ENCODE measurements at places on chromosomes 1 and 21.

DNA sequence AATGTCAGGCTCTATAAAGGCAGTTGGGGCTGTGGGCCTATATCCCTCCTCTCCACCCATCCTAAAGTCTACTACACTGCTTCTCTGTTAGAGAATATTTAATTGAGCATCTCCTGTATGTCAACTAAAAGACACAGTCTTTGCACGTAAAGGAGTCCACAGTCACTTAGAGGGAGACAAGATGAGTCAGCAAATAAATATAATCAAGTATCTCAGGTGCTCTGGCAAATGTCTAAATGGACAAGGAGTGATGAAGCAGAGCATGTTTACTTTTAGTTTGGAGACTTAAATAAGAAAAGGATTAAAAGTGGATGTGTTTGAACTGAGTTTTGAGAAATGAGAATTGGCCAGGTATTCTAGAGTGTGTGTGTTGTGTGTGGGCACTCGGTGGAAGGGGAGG, 41.8 kb upstream of the RAP1A start:
- DNase-seq, result no peak

DNA sequence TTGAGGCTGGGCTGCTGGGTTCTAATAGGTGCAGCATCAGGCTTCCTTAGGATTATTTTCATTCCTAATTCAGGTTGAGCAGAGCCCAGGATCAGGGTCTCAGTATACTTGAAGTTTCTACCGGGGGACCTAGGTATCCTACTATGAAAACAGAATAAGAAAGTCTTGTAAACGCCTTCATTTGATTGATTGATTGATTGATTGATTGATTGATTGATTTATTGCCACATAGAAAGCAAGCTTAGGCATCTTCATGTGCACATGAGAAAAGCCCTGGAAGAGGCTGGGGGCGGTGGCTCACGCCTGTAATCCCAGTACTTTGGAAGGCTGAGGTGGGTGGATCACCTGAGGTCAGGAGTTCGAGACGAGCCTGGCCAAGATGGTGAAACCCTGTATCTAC, 97.4 kb upstream of the BMP8A start:
- no peak for DNase-seq

GRCh38 chr1:29563092-29563491, 326.8 kb downstream of the PTPRU start:
- no peak for DNase-seq

DNA sequence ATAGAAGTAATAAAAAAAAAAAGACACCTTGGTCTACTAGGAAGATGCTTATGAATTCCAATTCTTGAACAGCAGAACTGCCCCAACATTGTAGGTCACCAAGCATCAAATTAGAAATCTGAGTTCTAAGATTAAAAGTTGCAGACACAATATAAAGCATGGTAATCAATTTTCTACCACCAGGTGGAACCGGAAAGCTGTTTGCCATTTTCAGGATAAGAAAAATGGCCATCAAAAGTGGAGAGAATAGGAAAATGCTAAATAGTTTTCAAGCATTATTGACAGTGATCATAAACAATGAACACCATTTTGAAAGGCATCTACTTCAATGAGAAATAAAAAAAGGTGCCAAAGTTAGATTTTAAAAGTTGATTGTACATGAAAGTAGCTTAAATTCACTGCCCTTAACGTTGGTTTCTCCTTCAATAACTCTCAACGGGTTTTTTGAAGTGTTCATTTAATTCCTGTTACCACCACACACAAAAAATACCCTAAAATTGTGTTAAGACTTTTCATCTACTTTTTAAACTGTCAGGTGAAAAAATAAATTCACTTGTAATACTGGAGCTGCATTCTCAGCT, 252.9 kb downstream of the KCNT2 start:
- DNase-seq, result peak; percentile 9

DNA sequence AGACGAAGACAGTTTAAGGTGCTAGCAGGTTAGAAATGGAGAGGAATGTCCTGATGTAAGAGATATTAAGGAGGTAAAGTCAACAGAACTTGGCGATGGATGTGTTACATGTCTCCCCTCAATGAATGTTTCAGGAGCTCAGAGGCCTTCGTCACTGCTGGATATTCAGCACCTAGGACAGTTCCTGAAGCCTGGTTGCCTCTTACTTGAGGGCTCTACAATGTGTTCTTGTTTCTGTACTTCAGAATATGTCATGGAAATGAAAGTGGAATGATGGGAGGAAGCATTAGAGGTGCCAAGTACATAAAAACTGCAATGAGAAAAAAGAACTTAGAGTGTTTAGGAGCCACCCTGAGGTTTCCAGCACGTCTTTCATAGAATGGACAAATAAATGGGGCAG, 17.7 kb downstream of the TNR start:
- DNase-seq, result peak; percentile 29

DNA sequence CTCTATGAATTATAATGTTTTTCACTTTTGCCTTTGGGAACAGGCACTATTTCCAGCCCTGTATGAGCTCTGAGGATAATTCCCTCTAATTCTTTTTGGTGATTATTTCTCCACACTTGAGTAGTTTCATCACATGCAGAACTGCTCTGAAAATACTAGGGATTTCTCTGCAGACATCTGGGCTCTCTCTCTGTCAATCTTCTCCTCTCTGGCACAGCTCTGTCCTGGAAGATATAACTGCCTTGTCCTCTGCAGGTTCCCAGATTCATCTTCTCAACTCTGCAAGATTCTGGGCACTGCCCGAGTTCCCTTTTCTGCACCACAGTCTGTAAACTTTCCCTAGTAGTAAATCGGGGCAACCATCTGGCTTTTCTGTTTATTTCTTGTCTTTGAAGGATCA, 131.3 kb upstream of the FMN2 start:
- no peak for DNase-seq

GRCh38 chr1:9395018-9395417, 102.3 kb downstream of the SPSB1 start:
- DNase-seq, result no peak

GRCh38 chr1:20666146-20666545, 5.0 kb upstream of the DDOST start:
- DNase-seq, result no peak

- DNase-seq, result peak; percentile 67
Measured at GRCh38 chr1:225508538-225509375, 80.9 kb upstream of the LBR start.

DNA sequence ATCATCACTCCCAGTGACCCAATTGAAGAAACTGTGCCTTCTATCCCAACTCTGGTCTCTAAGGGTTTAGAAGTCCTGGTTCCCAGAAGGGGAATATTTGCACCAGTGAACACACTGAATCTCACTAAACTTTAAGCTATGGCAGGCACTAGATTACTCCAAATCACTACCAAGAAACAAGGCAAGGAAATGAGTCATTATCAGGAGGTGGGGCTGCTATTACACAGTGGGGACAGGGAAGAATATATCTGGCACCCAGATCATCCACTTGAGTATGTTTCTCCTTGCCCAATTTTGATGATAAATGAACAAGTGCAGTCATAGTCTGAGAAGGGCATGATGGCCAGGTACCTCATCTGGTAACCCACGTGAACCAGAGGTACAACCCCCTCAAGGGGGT, 7.0 kb downstream of the MRPL9 start:
- peak; percentile 25 for DNase-seq

DNA sequence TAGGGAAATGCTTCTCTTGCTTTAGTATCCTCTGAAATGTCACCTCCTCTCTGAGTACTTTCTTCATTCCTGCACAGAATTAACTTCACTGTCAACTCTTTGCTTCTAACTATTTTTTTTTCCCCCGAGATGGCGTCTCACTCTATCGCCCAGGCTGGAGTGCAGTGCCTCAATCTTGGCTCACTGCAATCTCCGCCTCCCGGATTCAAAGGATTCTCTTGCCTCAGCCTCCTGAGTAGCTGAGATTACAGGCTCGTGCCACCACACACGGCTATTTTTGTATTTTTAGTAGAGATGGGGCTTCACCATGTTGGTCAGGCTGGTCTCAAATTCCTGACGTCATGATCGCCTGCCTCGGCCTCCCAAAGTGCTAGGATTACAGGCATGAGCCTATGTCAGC, 1.4 kb upstream of the PLPP3 start:
- no peak for DNase-seq

DNA sequence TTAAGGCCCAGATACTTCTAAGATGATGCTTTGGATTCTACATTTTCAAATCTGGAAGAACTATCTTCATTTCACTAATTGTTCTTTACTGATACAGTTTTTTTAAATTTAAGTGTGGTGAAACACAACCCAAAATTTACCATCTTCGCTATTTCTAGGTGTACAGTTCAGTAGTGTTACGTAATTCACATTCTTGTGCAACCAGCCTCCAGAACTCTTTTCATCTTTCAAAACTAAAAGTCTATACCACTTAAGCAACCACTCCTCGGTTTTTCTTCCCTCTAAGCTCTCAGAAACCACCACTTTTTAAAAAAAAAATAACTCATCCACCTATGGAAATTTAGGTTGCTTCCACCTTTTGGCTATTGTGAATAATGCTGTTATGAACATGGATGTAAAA, 220.7 kb downstream of the PDE4B start:
- peak; percentile 21 for DNase-seq

DNA sequence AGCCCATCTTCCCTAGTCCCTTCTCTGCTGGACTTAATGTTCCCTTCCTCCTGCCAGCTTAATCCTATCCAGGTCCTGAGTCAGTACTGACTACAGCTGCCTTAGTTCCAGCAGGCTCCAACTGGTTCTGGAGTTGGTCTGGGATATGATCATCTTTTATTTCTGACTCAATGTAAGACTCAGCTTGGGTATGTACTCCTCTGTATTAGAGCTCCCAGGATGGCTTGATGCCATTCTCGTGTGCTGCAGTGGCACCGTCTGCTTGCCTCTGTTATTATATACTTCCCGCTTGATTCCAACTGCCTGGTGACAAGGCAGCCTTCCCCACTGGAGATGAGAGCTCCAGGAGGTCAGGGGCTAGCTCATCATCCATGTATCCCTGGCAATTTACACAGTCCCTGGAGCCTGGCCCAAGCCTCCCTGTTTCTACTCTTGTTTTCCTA, 164.4 kb upstream of the DPT start:
- no peak for DNase-seq

DNA sequence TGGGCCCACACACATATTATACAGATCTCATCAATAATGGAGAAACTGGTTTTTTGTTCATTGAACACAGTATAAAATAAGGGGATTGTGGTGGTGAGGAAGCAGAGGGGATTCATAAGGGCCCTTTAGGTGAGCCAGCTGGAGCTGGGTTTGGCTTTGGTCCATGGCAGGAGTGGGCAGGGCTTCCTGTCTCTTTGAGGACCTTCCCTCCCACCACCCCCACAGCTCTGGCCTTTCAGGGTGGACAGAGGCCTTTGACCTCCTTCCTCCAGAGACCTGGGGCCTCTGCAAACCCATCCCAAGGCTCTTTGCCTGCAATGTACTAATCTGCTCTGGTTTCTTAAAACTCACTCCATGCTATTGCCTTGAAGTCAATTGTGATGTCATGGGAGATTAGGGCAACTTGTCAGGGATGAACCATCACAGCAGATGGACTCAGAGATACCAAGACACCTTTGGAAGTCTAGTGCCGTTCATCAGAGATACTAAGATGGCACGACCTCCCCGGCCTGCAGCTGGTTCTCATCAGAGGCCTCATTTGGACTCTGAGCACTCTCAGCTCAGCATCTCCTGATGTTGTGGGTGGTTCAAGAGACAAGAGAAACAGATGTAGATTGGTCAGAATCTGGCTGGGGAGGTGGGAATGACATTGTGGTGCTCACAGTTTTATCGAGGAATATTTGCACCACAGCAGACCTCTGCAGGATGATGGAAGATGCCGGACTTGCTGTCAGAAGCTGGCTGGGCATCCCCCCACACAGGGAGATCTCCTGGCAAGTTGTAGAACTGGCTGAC, 37.9 kb downstream of the LHX4 start:
- no peak for DNase-seq

GRCh38 chr1:216921866-216922265, 198.6 kb upstream of the ESRRG start:
- no peak for DNase-seq

GRCh38 chr1:230853731-230854130, 14.6 kb downstream of the C1orf198 start:
- no peak for DNase-seq

- peak; percentile 19 for DNase-seq
Measured at GRCh38 chr1:74504125-74504932, 8.1 kb downstream of the LRRC53 start.

GRCh38 chr1:161953256-161953920, 70.3 kb downstream of the OLFML2B start:
- no peak for DNase-seq

DNA sequence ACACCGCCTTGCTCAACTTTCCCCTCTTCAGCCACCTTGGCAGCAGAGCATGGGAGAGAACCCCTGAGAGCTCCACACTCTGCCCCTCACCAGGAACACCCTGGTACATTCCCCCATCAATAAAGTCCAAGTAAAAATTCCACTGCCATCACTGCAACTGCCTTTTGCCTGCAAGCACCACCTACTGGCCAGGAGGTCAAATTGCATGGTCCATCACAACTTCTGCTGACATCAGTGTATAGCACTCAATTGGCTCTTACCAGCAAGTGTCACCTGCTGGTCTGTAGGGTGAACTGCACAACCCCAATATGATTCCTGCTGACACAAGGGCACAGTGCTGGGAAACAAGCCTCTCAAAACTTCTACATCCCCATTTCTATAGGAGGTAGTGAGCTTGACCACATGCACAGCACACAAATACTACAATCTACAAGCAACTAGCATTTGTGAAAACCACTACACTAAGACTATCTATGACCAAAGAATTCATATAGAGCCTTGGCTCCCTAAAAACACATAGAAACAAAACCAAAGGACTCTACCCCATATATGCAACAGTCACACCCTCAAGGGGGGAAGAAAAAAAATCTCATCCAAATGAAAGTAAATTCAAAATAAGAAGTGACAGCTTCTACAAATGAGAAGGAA, 69.2 kb downstream of the FASLG start:
- peak; percentile 45 for DNase-seq

DNA sequence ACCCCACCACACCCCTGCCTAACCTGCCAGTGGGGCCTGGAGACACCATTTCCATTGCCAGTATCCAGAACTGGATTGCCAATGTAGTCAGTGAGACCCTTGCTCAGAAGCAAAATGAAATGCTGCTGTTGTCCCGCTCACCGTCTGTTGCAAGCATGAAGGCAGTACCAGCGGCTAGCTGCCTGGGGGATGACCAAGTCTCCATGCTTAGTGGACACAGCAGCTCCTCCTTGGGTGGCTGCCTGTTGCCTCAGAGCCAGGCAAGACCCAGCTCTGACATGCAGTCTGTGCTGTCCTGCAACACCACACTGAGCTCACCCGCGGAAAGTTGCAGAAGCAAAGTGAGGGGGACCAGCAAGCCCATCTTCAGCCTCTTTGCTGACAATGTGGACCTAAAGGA, 33.4 kb downstream of the STYXL2 start:
- DNase-seq, result no peak

- DNase-seq, result no peak
Measured at GRCh38 chr1:229768232-229768631, 142.2 kb downstream of the URB2 start.

- no peak for DNase-seq
Measured at GRCh38 chr1:93235261-93235660, 54.7 kb downstream of the CCDC18 start.

- DNase-seq, result no peak
Measured at GRCh38 chr1:83029050-83029449, 969.9 kb downstream of the TTLL7 start.

All from suppressor macrophage treated with lipopolysaccharide for 4 hours (primary cell).